ENCODE measurements at places on chromosomes 11 and 22.

- DNase-seq: no peak
These were observed 36.9 kb upstream of the SYT13 start for GRCh38 chr11:45322891-45323600.

GRCh38 chr11:62459080-62459479 is 40.2 kb downstream of the SCGB1A1 start:
- DNase-seq: no peak

- DNase-seq: no peak
These were observed 229.2 kb downstream of the CADM1 start for GRCh38 chr11:115275045-115275444.

- no peak for DNase-seq
These were observed 55.6 kb downstream of the P4HA3 start for GRCh38 chr11:74255741-74256375.

DNA sequence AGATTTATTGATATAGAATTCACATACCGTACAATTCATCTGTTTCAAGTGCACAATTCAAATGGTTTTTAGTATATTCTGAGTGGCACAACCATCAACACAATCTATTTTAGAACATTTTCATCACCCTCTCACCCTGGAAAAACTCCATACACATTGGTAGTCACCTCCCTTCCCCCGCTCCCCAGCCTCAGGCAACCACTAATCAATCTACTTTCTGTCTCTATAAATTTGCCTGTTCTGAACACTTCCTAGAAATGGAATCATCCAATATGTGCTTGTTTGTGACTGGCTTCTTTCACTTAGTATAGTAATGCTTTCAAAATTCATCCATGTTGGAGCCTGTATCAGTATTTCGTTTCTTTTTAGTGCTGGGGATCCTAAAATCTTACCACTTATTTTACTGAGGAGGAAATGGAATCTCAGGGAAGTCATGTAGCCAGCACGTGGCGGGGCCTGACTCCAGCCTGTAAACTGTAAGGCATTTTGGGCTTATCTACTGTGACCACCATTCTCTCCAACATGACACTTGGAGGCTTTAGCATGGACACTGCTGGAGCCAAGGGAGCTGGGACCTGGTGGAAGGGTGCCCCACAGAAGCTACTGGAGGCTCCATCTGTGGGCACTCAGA is 905 bp upstream of the UCP3 start:
- DNase-seq: no peak

- no peak for DNase-seq
These were observed 28.5 kb downstream of the P4HA3 start for GRCh38 chr11:74282914-74283371.

DNA sequence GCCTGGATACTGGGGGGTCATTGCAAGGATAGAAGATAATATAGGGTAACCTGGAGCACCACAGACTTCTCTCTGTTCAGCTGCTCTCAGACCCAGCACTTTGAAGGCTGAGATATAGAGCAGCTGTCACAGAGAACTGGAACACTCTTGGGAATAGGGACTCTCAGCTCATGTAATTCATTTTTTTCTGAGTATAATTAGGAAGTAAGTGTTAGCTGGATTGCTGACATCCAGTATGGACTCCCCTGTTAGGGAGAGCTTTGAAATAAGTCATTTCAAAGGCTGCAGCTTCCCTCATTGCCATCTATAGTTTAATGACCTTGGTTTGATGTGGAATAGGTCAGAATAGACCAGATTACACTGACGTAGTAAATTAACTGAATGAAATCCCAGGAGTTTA is 120.8 kb upstream of the POU2AF2 start:
- DNase-seq: no peak

DNA sequence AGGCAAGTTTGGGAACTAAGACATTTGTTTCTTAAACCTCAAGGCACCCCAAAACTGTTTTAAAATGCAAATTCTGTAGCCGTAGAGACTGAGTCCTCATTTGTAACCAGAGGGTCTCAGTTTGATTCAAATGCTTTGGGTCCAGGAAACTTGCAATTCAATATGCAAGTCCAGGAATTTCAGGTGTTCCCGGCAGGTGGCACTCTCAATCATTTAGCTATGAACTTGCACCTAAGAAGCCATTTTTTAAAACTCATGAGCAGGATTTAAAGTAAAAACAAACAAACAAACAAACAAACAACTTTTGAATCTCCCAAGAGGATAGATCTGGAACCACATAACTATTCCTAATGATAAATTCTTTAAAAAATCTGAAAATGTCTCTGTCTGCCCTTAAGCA is 8.7 kb upstream of the ABTB2 start:
- DNase-seq: no peak

GRCh38 chr22:23026777-23027176 is 43.5 kb upstream of the GNAZ start:
- DNase-seq: no peak

DNA sequence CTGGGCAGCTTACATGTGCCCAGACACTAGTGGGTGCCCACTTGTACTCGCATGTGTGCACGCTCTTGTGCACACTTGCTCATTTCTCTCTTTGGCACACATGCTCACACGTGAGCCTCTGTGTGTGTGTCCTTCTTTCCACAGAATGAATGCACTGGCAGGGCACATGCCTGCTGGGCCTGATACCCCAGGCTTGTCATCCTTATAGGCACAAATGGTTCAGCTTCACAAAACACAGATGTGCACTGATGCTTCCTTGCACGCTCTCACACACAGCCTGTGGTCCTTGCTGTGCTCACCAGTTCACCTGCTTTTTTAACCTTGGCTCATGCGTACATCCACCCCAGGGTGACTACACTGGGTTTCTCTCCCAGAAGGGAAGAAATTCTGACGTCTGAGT is 174.8 kb downstream of the BUD13 start:
- DNase-seq: peak; percentile 56

GRCh38 chr22:45008751-45009605 is 827 bp downstream of the PHF21B start:
- no peak for DNase-seq

DNA sequence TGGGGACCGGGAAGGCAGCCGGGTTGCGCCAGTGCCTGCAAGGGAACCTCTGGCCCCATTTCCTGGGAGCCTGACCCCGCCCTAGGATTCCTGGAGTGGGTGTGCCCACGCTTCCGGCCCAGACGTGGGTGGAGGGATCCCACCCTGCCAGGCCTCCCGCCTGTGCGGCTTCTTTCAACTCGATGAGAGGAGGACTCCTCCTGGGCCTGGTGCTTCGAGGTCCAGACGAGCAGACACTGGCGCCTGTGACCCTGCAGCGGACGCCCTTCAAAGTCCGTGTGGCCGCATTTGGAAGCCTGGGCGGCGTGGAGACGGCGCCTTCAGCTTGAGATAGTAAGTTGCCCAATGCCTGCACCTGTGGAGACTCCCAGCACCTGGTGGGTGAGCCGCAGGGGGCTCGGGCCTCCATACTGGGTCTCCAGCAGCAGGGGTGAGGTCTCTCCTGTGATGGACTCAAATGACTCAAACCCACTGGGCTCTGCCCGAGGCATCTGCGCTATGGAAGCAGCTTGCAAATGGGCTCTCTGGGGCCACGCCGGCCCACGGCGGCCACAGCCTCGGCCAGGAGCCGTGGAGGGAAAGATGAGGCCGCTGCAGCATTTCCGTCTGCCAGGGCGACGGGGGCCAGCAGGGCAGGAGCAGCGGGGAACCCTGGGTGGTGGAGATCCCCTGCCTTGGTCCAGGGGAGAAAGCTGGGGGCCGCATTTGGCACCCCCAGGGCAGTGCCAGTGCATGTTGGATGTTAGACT is 64.3 kb upstream of the PPARA start:
- DNase-seq: peak; percentile 76

DNA sequence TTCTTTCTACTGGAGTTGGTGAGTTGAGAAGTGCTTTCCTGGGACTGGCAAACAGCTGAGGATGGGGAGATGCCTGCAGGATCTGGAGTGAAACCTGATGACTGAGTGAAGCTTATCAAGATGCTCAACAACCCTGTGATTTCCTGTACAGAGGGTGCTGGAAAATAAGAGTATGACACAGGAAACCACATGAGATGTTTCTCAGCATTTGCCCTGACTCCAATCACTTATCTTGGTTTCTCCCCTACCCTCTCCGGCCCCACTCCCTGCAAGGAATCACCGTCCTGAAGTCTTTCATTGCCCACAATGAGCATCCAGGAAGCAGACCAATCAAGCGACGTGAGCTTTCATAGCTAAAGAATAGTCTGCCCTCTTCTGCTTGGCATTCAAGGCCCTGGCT is at the start of gene MRGPRX2:
MRGPRX2 (minus strand) TSS at position 89 of the 400 bp plus-strand sequence. CDS start 4,315 bp downstream, outside the sequence.
- no peak for DNase-seq

DNA sequence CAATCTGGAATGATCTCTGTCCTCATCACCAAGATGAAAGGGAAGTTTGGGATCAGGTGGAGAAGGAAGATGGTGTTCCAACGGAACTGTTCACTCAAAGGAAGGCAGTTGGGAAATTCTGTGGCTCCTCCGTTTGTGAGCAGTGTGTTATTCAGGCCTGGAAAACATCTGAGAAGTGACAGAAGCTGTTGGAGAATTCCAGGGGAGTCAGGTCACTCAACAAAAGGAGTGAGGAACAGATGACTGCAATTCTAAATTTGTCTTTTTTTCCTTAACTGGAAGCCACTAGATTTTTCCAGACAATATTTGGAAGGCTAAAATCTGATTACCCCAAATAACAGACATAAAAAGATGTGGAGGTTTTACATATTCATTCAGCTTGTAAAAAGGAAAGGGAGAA is 107.8 kb downstream of the CD44 start:
- no peak for DNase-seq

DNA sequence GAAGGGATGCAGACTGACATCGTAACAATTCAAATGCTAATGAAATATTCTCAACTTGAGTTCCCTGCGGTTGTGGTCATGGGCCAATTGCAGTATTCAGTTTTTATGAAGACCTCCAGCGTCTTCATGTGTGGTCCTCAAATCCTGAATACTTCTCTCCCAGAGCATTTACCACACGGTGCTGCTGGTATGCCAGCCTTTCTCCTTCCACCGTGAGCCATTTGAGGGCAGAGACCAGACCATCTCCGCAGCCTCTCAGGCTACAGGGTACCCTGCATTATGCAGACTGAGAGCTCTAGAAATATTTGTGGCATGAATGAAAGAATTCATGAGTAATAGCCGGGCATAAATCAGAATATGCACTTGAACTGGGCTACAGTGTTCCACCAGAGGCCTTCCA is 289.7 kb downstream of the ST3GAL4 start:
- no peak for DNase-seq

DNA sequence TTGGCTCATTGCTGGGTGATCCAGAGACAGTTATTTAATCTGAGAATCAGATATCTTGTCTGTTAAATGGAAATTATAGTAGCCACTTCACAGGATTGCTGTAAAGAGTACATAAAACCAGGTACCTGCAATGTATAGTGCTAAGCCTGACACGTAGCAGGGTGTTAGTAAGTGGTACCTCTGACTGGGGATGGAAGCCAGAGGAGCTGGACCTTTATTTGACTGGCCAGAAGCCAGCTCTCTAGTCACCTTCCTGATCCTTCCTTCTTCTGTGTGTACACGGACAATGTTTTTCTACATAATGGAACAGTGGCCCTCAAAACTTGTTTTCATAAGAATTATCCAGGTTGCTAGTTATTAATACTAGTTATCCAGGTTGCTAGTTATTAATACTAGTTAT is 25.5 kb upstream of the EHF start:
- no peak for DNase-seq

DNA sequence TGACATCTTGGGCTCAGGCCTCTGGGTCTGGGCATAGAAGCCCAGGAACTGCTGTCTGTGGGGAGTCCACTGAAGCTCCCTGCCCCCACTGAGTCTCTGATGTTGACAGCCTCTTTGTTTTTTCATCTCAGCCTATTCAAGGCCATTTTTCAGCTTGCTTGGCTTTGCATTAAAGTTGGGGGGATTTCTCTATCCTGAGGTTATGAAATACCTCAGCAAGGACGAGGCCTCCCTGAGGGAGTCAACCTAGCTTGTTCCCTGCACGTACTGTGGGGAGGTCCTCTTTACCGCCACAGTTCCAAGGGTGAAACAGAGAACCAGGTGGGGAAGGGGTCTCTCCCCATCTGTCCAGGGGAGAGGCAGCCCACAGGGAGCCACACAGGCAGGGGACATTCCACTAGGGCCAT is 8.4 kb downstream of the KCNQ1OT1 start:
- no peak for DNase-seq

DNA sequence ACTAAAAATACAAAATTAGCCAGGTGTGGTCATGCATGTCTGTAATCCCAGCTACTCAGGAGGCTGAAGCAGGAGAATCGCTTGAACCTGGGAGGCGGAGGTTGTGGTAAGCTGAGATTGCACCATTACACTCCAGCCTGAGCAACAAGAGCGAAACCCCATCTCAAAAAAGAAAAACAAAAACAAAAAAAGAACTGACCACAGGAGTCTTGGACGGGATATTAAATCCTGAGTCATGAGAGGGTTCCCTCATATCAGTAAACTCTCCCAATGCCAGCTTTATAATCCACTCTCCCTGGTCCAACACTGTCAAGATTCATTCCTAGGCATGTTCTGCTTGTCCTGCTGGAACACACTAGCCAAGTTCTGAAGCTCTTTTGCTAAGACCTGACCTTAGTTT is 61.5 kb upstream of the EP300 start:
- DNase-seq: no peak

DNA sequence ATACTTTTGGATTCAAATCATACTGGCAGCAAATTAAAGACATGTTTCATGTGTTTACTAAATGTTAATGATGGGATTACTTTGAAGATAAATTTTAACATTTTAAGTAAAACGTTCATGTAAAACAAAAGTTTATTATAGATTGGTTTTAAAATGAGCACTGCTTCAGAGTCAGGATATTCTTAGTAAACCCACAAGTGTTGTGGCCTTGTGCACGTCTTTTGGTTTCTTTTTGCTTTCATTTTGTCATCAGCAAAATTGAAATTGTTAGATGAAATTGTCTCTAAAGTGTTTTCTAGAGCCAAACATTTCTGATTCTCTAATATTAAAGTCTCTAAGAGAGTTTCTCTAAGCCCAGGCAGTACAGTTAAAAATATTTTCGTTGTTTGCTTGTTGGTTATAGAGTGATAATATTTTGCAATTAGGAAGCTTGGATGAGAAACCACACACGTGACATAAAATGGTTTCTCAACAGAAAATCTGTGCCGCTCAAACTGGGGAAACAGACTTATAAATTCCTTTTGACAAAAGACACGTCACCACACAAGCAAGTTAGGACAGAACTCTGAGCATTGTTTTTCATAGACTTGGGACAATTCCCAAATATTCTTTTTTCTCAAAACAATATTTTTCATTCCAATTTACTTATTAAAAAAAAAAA is 164.4 kb downstream of the TEAD1 start:
- no peak for DNase-seq

DNA sequence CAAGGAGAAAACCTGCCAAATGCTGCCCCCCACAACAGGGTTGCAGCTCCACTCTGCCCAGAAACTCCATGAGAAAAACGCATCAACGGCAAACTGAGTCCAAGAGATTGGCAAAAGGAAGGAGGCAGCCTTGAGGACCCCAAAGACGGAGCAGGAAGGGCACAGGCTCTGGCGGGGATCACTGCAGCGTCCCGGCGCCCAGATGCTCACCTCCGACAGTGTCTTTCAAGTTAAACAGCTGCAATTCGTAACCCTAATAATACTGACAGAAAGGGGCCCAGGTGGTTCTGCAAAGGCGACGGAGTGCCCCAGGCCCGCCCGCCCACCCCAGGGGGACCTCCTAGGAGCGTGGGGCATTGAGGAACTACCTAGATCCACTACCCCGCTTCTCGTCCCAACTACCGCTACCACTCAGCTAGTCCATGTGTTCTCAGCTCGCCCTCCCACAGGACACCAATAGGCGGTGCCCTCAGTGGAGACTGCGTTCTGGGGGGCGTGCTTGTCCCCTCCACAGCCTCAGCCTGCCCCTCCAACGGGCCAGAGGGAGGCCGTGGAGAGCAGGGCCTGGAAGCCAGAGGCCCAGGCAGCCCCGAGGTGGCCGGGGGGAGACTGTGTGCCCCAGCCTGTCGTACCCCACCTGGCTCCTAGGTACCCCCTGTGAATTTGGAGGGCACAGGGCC is 127.4 kb downstream of the PHF21B start:
- DNase-seq: peak; percentile 37

Measured in spleen (tissue), 13 donors.